ENCODE measurements at places on chromosomes 2 and 18.

DNA sequence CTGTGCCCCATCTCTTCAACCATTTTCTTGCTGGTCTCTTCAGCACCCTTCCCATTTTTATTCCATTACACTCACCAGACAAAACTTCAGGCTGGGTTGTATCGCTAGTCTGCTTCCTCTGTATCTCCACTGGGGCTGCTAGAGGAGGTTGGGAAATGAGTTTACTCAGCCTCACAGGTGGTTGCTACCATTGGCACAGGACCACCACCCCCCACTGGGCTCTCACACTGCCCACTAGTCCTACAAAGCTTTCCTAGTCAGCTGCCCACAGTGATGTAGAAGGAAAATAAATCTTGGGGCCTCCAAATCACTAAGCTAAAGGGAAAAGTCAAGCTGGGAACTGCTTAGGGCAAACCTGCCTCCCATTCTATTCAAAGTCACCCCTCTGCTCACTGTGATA, 12.3 kb upstream of the IL1B start:
- no peak for DNase-seq

DNA sequence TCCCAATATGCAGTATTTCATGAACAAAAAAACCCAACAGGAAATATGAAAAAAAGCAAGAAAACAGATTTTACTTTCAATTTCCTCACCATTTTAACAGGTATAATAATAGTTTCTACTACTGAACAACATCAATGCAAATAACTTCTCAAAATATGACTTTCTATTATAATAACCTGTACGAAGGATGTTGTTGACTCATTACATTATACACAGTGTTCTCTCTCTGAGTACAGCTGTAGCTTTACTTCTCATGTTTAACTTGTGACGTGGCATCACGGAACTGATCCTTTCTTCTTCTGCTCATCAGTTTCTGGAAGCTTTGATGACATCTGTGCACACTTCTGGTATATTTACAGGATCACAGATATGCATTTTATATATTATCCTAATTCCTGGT, 40.0 kb downstream of the FAM228A start:
- DNase-seq: no peak

- DNase-seq: no peak
These were observed 97.7 kb downstream of the ARHGAP15 start for GRCh38 chr2:143226714-143227541.

DNA sequence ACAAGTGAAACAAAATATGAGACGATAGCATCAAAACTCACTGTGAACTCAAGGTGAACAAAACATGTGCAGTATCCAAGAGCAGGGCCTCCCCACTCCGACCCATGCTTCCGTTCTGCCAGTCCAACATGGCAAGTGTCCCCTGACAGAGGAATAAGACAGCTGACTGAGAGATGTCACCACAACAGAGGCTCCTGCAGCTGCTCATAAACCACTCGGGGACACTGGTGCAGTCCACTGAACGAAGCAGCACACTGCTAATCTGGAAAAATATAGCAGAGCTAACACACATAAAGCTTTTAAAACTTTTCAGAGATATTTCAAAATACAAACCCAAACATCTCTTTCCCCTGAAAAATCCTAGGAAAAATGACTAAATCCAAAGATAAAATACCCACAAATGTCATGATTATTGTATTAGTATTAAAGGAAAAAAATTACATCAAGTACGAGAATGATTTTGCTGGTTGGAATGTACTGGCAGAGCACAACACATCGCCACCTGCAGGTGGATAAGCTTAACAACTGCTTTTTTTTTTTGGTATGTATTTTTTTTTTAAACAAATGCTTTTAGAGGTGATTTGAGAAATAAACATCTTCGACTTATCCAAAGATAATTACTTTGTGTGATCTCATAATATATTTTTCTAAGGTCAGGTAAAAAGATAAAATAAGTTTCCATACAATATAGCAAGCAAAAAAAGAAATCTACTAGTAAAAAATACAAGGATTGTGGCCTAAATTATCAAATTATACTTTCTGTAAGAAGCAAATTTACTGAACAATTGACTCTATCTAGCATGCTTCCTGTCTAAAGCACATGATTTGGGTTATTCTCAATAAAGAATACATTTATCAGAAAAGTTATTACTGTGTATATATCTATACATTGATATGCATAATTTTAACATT, 18.6 kb downstream of the THADA start:
- DNase-seq: peak; percentile 41

GRCh38 chr2:10550206-10551001, 102.3 kb upstream of the ODC1 start:
- no peak for DNase-seq

GRCh38 chr2:101264360-101264939, 11.8 kb downstream of the CNOT11 start:
- DNase-seq: no peak

DNA sequence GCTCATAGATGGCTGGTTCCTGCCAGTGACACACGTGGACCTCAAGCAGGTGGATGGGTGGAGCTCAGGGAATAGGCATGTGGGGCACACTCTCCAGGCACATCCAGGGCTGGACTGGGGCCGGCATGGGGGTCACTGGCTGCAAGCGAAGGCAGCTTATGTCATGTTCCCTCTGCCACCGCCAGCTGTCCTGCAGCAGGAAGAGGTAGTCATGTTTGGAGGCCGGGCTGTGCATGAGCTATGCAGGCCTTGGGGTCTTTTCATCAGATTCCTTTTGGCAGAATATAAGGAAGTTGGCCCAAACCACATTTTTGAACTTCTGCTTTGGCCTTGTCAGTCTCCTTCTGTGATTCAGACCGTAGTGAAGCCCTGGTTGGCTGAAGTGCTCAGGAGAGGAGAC, 61.5 kb downstream of the AGAP1 start:
- no peak for DNase-seq

- no peak for DNase-seq
These were observed 42.9 kb downstream of the PRPF40A start for GRCh38 chr2:152674334-152674733.

DNA sequence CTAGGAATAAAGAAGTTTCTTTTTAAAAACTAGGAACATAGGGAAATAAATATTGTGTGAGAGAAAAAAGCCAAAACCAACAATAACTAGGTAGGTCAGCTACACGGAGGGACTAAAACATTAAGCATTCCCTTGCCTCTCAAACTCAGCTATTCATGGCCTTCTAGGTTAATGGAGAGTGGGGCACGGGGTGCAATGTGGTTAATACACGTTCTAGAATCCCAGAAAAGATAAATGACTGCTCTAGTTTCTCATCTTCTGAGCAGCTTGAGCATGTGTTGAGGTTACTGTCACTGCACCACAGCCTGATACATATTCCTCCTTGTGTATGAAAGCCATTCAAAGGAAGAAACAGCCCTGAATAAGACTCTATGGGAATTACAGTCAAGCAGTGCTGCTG, 31.4 kb downstream of the SLC8A1 start:
- DNase-seq: no peak

DNA sequence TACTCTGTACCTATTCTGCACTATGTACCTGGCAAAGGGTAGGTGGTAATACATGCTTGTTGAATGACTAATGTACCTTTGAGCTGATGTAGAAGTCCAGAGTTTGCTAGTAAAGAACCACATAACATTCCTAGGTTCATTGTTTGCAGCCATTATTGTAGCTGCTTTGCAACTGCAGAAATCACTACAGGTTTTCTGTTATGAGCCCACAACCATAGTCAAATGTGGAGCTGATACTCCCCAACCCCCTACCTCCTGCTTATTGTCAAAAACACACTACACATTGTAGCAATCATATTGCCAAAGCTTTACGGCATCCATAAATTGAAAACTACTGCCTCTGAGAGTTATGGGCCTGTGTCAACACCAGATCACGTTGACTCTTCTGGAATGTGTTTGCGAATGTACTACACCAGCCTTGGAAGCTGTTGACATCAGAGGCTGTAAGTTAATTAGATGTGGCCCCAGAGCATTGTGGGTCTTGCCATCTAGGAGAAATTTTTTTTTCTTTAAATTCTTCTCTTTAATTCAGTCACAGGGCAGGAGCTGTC, 187.0 kb downstream of the AGPS start:
- no peak for DNase-seq

DNA sequence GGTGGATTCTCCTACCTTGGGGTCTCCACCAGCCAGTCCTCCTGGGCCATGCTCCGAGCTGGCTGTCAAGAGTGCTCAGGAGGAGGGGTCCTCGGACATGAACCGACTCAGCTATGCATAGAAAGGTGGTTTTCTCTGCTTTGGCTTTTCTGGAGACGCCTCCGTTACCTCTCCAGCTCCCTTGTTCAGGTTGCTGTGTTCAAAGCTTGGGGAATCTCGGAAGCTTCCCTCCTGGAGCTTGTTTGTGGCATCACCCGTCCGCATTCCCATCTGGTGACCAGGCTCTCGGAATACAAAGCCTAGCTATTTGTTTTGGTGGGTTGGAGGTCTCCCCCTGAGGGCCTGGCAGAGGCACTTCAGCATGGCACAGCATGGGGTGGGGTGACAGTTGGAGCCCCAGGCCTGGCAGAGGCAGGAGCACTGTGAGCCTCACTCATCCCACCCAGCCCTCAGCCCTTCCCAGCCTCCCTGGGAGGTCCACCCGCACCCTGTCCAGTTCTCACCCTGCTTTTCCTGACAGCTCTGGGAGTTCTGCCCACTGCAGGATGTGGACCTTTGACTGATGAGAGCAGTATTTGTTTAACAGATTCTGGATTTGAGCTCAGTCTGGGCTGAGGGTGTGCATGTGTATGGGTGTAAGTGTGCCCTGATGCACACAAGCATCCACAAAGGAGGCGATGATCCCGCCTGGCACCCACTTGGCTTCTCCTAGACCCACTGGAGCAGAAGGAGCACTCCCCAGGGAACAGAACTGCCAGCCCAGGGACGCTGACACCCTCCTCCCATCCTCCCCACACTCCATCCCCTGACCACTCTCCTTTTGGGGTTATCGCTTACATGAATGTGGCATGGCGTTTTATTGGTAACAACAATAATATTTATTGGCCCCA, 107.3 kb upstream of the HS6ST1 start:
- no peak for DNase-seq

DNA sequence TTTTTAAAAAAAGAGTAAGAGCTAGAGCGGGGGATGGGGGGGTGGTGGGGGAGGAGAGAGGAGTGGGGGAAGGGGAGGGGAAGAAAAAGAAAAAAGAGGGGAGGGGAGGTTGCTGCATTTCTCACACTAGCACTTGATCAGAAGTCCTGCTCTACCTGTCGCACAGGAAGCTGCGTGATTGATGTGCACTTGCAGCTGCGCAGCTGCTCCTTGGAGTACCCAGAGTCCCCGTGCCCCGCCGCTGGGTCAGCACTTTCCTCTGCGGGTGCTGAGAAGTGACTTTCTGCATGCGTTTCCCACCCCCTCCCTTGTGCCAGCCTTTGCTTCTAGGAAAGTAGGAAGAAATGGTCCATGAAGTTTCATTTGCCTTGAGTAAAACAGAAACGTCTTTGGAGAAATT, 297.3 kb downstream of the ETAA1 start:
- no peak for DNase-seq
